ENCODE measurements at places on chromosomes 3 and 15. TPM values are rescaled to one million over a fixed set of nuclear protein-coding genes. Genes with fewer than 3 reads are reported as not detected.

The MCTP2 gene
- total RNA-seq: 12.6 TPM

The ZNF660 gene
- total RNA-seq: 1.6 TPM

The NTRK3 gene
- not detected for total RNA-seq

The ENTPD3 gene
- total RNA-seq: not detected

The ARHGAP31 gene
- 8.9 TPM for total RNA-seq

The KLHL40 gene
- total RNA-seq: not detected

The INTS14 gene
- 62.1 TPM for total RNA-seq

The OIP5 gene
- 21.6 TPM for total RNA-seq

The ATP13A5 gene
- not detected for total RNA-seq

The LINGO1 gene
- total RNA-seq: not detected

The TGM4 gene
- total RNA-seq: not detected

DNA sequence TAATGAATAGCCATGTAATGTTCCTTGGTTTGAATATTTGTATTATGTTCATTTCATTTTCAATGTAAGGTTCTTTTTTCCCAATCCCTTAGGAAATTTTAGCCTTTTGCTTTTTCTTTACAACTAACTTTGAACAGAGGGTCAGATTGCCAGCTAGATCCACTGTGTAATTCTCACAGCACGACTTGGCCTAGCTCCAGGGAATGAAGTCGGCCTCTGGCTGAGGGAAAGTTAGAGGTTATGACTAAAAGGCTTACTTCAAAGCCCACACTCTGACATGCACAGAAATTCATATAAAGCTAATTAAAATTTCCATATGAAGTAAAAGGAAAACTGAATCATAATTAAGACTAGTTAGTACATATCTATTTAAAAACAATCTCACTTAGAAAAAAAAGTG is 38.7 kb downstream of the ROBO1 start:
- no peaks in the 10 kb centered on the region for H3K4me1 ChIP-seq
- no peak for DNase-seq
- H3K4me3 ChIP-seq: no peak overlapping the region
- H3K27ac ChIP-seq: no peak overlapping the region
- no peaks in the 10 kb centered on the region for H3K27me3 ChIP-seq
- H3K36me3 ChIP-seq: no peaks in the 10 kb centered on the region

DNA sequence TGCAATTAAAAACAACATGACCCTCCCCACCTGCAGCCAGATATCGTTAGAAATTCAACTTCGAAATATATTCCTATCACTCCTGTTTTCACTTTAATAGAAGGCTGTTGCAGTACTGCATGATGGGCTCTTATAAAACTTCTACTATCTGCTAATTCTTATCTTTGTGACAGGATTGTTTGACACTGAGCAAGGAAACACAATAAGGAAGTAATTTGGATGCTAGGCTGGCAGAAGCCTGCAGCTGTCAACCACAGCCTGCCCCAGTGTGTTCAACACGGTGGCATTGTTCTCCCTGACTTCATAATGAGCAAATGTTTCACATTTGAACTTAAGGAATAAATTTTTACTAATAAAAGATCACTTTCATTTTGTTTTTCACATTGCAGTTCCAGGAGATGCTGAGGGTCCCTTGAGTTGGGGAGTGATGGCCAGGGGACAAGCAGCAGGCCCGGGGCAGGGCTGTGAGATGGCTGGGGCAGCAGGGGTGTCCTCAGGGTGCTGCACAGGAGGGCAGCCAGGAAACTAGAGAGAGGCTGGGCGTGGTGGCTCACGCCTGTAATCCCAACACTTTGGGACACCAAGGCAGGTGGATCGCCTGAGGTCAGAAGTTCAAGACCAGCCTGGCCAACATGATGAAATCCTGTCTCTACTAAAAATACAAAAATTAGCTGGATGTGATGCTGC is 64.8 kb upstream of the SEC61A1 start:
- no peaks in the 10 kb centered on the region for H3K36me3 ChIP-seq
- no peak overlapping the region for H3K27ac ChIP-seq
- no peaks in the 10 kb centered on the region for H3K27me3 ChIP-seq
- no peaks in the 10 kb centered on the region for H3K4me1 ChIP-seq

GRCh38 chr3:141955175-141955574 is 78.7 kb downstream of the ATP1B3 start:
- no peak for DNase-seq
- peaks cover 6% of the 10 kb centered on the region for H3K4me1 ChIP-seq
- H3K27me3 ChIP-seq: no peaks in the 10 kb centered on the region
- H3K4me3 ChIP-seq: no peak overlapping the region

DNA sequence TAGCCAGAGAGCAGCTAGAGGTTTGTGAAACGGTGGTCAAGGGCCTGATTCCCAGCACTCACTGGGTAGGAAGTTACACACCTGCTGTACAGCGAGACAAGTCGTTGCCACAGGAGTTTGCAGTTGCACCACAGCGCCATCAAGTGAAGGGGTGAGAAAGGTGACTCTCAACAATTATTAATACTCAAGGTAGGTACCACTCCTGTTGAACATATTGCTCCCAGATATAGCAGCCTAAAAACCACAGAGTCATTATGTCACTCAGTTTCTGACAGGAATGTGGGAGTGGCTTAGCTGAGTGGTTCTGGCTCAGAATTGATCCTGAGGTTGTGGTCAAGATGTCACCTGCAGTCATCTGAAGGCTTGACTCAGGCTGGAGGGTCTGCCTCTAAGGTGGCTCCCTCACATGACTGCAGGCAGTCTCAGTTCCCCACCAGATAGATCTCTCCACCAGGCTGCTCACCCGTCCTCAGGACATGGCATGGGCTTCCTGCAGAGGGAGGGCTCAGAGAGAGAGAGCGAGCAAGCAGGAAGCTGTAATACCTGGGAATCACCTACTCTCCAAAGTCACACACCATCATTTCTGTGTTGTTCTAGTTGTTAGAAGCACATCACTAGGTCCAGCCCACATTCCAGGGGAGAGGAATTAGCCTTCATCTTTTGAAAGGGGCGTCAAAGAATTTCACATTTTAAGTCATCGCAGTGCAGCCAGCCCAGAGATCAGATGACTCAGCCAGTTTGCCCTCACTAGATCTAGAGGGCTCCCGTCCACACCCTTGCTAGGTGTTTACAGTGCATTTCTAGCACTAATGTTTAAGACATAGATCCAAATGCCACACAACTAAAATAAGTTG is 17.0 kb upstream of the ANO10 start:
- no peak overlapping the region for H3K27ac ChIP-seq
- no peaks in the 10 kb centered on the region for H3K36me3 ChIP-seq

GRCh38 chr3:159263750-159264553 is 462.1 kb downstream of the MFSD1 start:
- no peak overlapping the region for H3K27ac ChIP-seq
- no peaks in the 10 kb centered on the region for H3K4me1 ChIP-seq
- H3K4me3 ChIP-seq: no peak overlapping the region
- H3K36me3 ChIP-seq: no peaks in the 10 kb centered on the region

GRCh38 chr3:126816298-126816697 is 112.3 kb downstream of the CHCHD6 start:
- H3K4me3 ChIP-seq: no peak overlapping the region
- peaks cover 7% of the 10 kb centered on the region for H3K4me1 ChIP-seq

DNA sequence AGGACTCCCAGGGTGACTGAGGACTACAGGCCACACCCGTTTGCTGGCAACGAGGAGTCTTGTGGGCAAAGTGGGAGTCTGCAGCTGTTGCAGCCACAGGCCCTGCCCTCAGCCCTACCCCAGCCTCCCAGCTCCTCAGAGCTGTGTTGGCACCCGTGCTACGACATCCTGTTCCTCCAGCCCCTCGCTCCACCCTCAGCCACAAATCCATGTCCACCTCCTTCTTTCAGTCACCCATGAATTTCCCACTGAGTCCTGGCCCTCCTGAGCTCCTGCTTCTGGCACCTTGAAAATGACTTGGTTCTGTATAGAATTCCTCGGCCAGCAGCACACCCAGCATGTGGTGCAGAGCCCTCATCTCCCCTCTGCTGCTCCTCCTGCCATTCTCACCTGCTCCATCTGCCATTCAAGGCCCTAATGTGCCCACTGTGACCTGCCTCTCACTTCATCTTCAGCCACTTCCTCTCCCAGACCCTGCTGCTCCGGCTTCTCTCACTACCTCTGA is 20.9 kb upstream of the VILL start:
- no peaks in the 10 kb centered on the region for H3K27me3 ChIP-seq
- no peak overlapping the region for H3K4me3 ChIP-seq
- no peak overlapping the region for H3K27ac ChIP-seq
- H3K4me1 ChIP-seq: no peaks in the 10 kb centered on the region
- H3K36me3 ChIP-seq: no peaks in the 10 kb centered on the region

GRCh38 chr3:181561139-181562031 is 150.3 kb upstream of the SOX2 start:
- H3K4me3 ChIP-seq: no peak overlapping the region
- H3K4me1 ChIP-seq: no peaks in the 10 kb centered on the region
- no peaks in the 10 kb centered on the region for H3K27me3 ChIP-seq
- no peak overlapping the region for H3K27ac ChIP-seq

- no peak overlapping the region for H3K27ac ChIP-seq
- H3K27me3 ChIP-seq: no peaks in the 10 kb centered on the region
- no peak overlapping the region for H3K4me3 ChIP-seq
- peaks cover 5% of the 10 kb centered on the region for H3K4me1 ChIP-seq
- H3K36me3 ChIP-seq: no peaks in the 10 kb centered on the region
- DNase-seq: no peak
These were observed 130.8 kb upstream of the CCNL1 start for GRCh38 chr3:157290766-157291165.

GRCh38 chr15:72939514-72940228 is 112.6 kb upstream of the NEO1 start:
- no peak for DNase-seq
- no peak overlapping the region for H3K27ac ChIP-seq
- no peak overlapping the region for H3K4me3 ChIP-seq
- H3K4me1 ChIP-seq: no peaks in the 10 kb centered on the region
- H3K36me3 ChIP-seq: no peaks in the 10 kb centered on the region

- H3K27ac ChIP-seq: no peak overlapping the region
- H3K4me1 ChIP-seq: peaks cover 18% of the 10 kb centered on the region
- no peaks in the 10 kb centered on the region for H3K36me3 ChIP-seq
- H3K27me3 ChIP-seq: no peaks in the 10 kb centered on the region
These were observed 51.6 kb upstream of the CMTM7 start for GRCh38 chr3:32340039-32340438.

GRCh38 chr3:124780761-124781475 is 50.7 kb downstream of the UMPS start:
- H3K4me3 ChIP-seq: no peak overlapping the region
- no peaks in the 10 kb centered on the region for H3K27me3 ChIP-seq
- H3K27ac ChIP-seq: no peak overlapping the region

- H3K36me3 ChIP-seq: no peaks in the 10 kb centered on the region
- DNase-seq: no peak
- no peak overlapping the region for H3K27ac ChIP-seq
- no peaks in the 10 kb centered on the region for H3K4me1 ChIP-seq
These were observed 25.4 kb upstream of the SOX14 start for GRCh38 chr3:137738710-137739109.

- H3K27ac ChIP-seq: no peak overlapping the region
- peaks cover 8% of the 10 kb centered on the region for H3K4me1 ChIP-seq
- DNase-seq: no peak
- no peak overlapping the region for H3K4me3 ChIP-seq
- H3K27me3 ChIP-seq: peaks cover 8% of the 10 kb centered on the region
These were observed 337.3 kb upstream of the TBC1D5 start for GRCh38 chr3:18079739-18080138.

DNA sequence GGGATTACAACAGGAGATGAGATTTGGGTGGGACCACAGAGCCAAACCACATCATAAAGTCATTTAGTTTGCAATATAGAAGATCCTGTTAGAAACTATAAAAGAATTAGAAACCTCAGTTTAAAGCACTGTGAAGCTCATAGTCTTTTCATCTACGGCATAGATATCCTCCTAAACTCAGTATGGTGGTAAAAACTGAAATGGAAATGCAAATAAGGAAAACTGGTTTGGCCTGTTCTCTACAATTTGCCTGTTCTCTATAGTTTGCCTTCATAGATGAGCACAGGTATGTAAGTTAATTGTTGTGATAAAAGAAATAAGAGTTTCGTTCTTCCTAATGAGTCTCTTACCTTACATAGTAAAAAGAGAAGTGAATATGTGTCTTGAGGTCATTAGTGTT is 331.6 kb upstream of the ARL6 start:
- no peak overlapping the region for H3K27ac ChIP-seq
- no peaks in the 10 kb centered on the region for H3K36me3 ChIP-seq
- no peaks in the 10 kb centered on the region for H3K27me3 ChIP-seq
- no peaks in the 10 kb centered on the region for H3K4me1 ChIP-seq

DNA sequence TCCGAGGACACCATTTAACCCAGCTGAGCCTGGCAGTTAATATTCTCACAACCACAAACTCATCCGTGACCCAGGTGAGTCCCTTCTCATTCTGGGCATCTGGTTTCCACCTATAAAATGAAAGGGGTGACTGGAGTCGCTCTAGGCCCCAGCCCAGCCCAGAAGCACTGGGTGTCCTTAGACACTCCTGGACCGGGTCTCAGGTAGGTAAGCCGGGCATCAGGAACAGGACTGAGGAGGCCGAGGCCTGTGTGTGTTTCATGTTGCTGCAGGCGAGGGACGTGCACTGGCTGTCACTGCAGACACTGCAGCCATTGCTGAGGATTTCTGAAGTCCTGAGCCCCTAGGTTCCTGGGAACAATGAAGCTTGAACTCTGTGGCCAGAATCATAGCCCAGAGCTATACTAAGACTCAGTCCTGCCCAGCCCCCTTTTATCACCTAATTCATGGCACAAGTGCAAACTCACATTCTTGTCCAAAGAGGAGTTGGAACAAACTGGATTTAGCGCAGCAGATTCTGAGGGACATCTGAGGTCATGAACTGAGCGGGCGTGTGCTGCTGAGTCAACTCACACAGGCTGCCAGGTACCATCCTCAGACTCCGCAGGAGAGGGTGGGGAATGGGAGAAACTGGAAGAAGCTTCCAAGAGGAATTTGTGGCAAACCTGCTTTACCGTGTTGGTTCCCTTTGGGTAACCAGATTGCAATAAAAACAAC is 184.9 kb downstream of the FAM43A start:
- no peaks in the 10 kb centered on the region for H3K36me3 ChIP-seq
- DNase-seq: no peak
- H3K4me3 ChIP-seq: no peak overlapping the region
- H3K27me3 ChIP-seq: peaks cover 15% of the 10 kb centered on the region
- H3K4me1 ChIP-seq: no peaks in the 10 kb centered on the region
- no peak overlapping the region for H3K27ac ChIP-seq

- no peak overlapping the region for H3K4me3 ChIP-seq
- DNase-seq: no peak
- peaks cover 6% of the 10 kb centered on the region for H3K4me1 ChIP-seq
- no peaks in the 10 kb centered on the region for H3K36me3 ChIP-seq
- no peaks in the 10 kb centered on the region for H3K27me3 ChIP-seq
- no peak overlapping the region for H3K27ac ChIP-seq
These were observed 922.2 kb downstream of the ROBO1 start for GRCh38 chr3:78845605-78846004.

- no peak overlapping the region for H3K4me3 ChIP-seq
- H3K27ac ChIP-seq: no peak overlapping the region
- no peak for DNase-seq
These were observed 170.9 kb downstream of the ERC2 start for GRCh38 chr3:56297281-56297840.

GRCh38 chr15:69472562-69472961 is 19.9 kb downstream of the RPLP1 start:
- no peak overlapping the region for H3K4me3 ChIP-seq
- H3K27ac ChIP-seq: no peak overlapping the region
- no peaks in the 10 kb centered on the region for H3K36me3 ChIP-seq
- peaks cover 5% of the 10 kb centered on the region for H3K27me3 ChIP-seq
- peaks cover 25% of the 10 kb centered on the region for H3K4me1 ChIP-seq
- DNase-seq: no peak

GRCh38 chr3:143443851-143444331 is 324.3 kb downstream of the CHST2 start:
- DNase-seq: peak; percentile 33
- H3K27me3 ChIP-seq: no peaks in the 10 kb centered on the region
- no peak overlapping the region for H3K4me3 ChIP-seq
- peak overlapping the region; percentile 64 for H3K27ac ChIP-seq
